ENCODE measurements at places on chromosomes 1 and 21. TPM values are rescaled to one million over a fixed set of nuclear protein-coding genes. Genes with fewer than 3 reads are reported as not detected.
A peak's percentile ranks its signal among the peaks of the same experiment; 100 is the strongest.

DNA sequence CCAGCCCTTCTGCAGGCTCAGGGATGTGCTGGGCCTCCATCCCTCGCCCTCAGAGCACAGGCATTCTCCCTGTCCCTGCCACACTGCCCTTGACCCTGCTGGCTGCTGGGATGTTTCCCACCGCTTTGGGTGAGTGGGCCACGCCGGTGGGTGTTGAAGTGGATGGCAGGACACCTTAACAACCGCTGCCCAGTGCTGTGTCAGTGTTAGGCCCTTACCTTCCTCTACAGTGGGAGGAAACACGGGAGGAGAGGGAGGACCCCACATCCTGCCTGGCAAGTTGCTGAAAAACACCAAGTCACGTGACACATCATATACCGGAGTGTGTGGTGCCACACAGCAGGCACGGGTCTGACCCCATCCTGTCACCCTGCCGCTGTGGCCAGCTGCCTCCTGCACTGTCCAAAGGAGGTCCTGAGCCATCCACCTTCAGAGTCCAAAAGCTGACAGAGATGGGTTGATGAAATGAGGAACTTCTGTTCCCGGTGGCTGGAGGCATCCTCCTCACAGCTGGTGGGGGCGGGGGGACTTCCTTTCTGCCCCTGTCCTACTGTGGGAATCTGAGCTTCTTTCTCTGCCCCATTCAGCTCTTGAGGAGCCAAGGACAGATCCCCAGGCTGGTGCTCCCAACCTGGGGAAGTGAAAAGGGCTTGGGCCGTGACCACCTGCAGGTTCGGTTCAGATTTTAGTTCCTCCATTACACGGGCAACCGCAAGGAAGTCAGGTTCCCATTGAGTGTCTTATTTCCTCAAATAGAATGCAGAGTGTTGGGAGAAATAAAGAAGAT, 3.2 kb upstream of the THEMIS2 start:
- peak; percentile 59 for DNase-seq

- DNase-seq, result no peak
Observed at GRCh38 chr1:185570962-185571361, 163.2 kb upstream of the HMCN1 start.

- no peak for DNase-seq
Observed at GRCh38 chr1:52532731-52533327, 20.1 kb downstream of the TUT4 start.

GRCh38 chr1:6770751-6771440, 14.4 kb upstream of the CAMTA1 start:
- DNase-seq, result no peak

DNA sequence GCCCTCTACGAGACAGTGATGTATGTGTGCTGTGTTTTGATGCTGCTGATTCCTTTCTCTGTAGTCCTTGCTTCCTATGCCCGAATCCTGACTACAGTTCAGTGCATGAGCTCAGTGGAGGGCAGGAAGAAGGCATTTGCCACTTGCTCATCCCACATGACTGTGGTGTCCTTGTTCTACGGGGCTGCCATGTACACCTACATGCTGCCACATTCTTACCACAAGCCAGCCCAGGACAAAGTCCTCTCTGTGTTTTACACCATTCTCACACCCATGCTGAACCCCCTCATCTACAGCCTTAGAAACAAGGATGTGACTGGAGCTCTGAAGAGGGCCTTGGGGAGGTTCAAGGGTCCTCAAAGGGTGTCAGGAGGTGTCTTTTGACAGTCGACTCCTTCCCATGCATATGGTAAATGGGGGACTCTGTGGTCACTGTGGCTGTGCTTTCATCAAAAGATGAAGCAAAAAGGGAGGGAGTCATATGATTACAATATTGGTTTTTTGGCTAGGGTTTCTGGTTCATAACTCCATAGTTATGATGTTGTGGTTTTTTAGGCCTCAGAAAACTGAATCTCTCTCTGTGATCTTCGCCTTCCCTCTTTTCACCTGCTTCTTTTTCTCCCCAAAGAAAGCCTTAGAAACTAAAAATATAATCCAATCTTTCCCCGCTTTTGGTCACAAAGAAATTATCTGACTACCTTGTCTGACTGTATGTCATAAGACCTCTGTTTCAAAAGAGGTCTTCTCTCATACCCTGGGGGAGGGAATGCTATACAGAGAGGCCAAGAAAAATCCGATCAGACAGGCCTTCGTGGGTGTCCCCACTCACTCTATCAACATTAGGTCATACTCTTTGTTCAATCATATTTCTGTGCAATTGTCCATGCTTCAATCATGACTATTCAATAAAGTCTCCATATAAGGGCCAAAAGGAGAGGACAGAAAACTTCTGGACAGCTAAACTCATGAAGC, 4.2 kb downstream of the OR2T1 start:
- no peak for DNase-seq

- no peak for DNase-seq
Observed at GRCh38 chr1:64822621-64823020, 77.7 kb downstream of the RAVER2 start.

GRCh38 chr1:45815667-45816458, 12.5 kb downstream of the MAST2 start:
- no peak for DNase-seq

GRCh38 chr1:111604931-111605330, 14.7 kb upstream of the RAP1A start:
- no peak for DNase-seq

GRCh38 chr1:181674617-181675016, 191.3 kb downstream of the CACNA1E start:
- no peak for DNase-seq

GRCh38 chr1:75855010-75855409, 58.3 kb downstream of the MSH4 start:
- no peak for DNase-seq

GRCh38 chr1:222928212-222928611, 113.4 kb downstream of the DISP1 start:
- DNase-seq, result peak; percentile 75

DNA sequence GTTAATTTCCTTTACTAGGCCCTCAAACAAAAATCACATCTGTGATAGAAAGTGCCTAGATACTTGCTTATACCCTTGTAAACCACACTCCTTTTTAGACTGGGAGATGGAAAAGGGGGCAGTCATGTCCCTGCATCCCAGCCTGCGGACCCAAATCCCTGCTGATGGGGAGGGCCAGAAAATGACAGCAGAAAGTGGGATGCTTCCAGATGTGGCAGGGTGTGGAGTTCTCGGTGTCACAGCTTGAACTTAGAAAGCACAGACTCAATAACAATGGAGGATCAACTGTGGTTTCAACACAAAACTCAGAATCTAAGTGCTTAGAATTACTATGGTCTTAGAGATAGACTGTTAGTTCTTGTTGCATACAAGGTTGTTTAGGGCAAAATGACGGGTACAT, 95.6 kb upstream of the F3 start:
- DNase-seq, result no peak

DNA sequence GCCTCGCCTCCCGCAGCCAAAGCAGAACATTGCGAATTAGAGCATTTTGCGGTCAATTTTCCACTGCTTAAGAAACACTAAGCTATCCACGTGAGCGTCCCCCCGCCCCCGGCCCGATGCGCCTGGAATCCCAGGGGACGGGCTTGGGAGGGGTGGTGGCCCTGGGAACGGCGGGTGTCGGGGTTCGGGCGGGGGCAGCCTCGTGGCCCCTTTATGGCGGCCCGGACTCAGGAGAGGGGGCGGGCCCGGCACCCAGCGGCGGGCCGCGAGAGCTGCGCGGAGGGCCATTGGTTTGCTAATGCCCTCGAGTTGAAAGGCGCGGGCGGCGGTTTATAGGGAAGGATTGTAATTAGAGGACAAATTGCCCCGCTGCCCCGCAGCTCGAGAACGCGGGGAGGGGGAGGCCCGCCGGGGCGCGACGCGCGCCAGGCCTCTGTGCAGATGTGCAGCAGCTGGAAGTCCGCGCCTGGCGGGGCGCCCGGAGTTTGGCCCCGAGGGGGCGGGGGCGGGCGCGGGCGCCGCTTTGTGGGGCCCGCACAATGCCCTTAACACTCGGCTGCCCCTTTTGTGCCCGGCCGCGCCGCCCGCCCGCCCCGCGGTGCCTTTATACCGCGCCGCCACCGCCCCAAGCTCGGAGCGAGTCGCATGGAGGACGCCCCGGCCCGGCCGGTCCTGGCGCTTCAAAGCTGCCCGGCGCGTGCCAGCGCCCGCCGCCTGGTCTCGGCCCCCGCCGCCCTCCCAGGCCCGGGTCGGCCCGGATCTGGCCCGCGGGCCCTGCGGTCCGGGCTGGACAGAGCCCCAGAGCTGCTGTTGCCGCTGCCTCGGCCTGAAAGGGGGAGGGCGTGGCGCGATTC, 1.9 kb upstream of the HES3 start:
- DNase-seq, result no peak

DNA sequence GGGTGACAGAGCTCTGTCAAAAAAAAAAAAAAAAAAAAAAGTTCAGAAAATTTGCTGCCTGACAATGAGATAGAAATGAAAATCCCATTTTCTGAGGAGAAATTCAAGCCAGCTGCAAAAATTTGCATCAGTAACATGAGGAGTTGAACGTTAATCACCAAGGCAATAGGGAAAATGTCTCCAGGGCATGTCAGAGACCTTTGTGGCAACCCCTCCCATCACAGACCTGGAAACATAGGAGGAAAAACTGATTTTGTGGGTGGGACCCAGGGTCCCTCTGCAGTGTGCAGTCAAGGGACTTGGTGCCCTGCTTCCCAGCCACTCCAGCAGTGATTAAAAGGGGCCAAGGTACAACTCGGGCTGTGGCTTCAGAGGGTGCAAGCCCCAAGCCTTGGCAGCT, 615.4 kb downstream of the RWDD3 start:
- no peak for DNase-seq

DNA sequence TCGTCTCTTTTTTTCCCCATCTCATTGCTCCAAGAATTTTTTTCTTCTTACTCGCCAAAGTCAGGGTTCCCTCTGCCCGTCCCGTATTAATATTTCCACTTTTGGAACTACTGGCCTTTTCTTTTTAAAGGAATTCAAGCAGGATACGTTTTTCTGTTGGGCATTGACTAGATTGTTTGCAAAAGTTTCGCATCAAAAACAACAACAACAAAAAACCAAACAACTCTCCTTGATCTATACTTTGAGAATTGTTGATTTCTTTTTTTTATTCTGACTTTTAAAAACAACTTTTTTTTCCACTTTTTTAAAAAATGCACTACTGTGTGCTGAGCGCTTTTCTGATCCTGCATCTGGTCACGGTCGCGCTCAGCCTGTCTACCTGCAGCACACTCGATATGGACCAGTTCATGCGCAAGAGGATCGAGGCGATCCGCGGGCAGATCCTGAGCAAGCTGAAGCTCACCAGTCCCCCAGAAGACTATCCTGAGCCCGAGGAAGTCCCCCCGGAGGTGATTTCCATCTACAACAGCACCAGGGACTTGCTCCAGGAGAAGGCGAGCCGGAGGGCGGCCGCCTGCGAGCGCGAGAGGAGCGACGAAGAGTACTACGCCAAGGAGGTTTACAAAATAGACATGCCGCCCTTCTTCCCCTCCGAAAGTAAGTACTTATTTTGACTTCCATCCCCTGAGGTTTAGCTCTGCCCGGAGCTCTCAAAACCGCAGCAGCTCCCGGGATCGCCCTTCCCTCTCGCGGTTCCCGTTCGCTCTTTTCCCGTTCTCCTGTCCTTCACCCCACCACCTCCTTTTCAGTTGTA, 1.5 kb downstream of the TGFB2 start:
- peak; percentile 78 for DNase-seq

GRCh38 chr1:197234581-197234980, 33.5 kb upstream of the CRB1 start:
- no peak for DNase-seq

DNA sequence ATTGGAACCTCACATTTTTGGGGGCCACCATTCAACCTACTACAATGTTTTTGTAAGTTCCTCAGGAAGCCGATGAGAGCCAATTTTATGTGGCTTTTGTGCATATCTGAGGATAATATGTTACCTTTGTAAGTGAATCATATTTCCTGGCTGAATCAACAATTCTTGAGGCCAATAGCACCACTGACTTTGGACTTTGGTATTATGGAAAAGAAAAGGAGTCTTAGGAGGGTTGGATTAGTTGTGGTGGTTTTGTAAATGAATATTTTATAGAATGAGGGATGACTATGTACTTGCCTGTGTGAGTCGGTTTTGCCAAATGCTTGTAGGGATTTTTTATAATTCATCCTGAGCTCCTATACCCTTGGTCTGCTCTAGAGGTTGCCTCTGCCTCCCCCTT, 181.5 kb upstream of the HMGB4 start:
- DNase-seq, result no peak

GRCh38 chr1:18541046-18541795, 60.5 kb downstream of the KLHDC7A start:
- no peak for DNase-seq

- DNase-seq, result no peak
Observed at GRCh38 chr21:35512346-35512745, 463.2 kb upstream of the RUNX1 start.

DNA sequence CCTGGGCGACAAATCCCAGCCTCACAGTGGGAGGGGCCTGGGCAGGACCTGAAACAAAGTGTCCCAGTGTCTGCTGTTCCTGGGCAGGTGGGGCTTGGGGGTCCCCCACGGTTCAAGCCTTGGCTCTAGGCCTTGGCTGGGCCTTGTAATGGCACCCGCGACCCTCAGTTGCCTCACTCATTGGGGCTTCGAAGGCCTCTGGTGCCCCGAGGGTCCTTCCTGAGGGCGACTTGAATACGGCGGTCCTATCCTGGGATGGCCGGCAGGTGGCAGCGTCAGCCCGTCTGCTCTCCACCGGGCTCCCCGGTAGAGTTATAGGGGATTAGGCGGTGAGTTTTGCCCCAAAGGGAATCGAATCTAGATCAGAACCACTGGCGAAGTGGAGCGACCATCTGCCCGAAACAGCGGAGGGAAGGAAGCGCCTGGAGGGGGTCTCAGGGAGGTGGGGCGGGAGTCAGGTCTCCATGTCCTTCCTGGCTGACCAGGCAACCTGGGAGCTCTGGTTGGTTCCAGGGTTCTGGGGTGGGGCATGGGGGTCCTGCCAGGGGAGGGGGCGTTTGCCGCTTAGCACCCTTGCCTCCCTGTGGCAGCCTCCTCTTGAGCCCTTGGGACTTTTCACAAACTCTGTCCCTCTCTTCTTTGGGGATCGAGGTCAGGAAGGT, 2.1 kb upstream of the PEX10 start:
- DNase-seq, result peak; percentile 88

CFHR1 gene
- not detected for polyA plus RNA-seq

MFAP2 gene
- not detected for polyA plus RNA-seq

HES2 gene
- polyA plus RNA-seq, result 10.7 TPM

PLD5 gene
- 0.15 TPM for polyA plus RNA-seq

VAV3 gene
- 33.7 TPM for polyA plus RNA-seq

LORICRIN gene
- not detected for polyA plus RNA-seq
